Natural killer cell (primary cell): ENCODE measurements at places on chromosomes 5 and 9.
A peak's percentile ranks its signal among the peaks of the same experiment; 100 is the strongest.

GRCh38 chr9:106228861-106229260 is 534.5 kb downstream of the TMEM38B start:
- DNase-seq: no peak

- no peak for DNase-seq
Observed at GRCh38 chr5:95856501-95856981, 34.0 kb upstream of the GLRX start.

GRCh38 chr9:36576866-36577265 is 4.2 kb downstream of the MELK start:
- no peak for DNase-seq

DNA sequence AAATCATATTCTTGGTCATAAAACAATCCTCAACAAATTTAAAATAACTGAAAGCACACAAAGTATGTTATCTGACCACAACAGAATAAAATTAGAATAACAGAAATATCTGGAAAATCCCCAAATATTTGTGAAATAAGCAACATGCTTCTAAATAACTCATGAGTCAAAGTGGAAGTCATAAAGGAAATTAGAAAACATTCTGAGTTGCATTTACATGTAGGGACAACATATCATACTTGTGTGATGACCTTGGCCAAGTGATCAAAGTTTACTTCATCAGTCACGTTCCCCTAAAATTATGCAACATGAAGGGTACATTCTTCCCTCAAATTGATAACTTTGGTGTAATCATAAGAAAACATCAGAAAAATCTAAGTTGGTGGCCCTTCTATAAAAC is 64.7 kb downstream of the CSF2 start:
- DNase-seq: no peak

- no peak for DNase-seq
Observed at GRCh38 chr5:60208716-60209115, 315.2 kb upstream of the PDE4D start.

- peak; percentile 27 for DNase-seq
Observed at GRCh38 chr5:168987543-168988300, 313.2 kb downstream of the SLIT3 start.

DNA sequence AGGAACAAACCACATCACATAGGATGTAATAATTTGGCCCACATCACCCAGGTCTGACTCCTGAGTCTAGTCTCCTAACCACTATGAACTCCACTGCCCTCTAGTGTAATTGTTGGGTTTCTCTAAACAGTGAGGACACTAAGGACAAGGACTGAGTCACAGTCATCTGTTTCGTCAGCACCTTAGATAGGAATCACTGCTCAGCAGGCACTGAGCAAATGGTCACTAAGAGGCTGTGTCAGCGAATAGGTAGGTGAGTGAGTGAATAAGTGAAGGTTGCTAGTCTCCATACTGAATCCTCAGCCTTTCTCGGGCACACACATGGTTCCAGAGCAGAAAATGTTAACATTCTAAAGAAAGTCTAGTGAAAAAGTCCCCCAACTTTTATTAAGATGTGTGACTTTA is 278.6 kb downstream of the SPOCK1 start:
- no peak for DNase-seq

- DNase-seq: no peak
Observed at GRCh38 chr5:121841892-121842291, 9.8 kb upstream of the FTMT start.

GRCh38 chr5:8493176-8493575 is 624.2 kb downstream of the MTRR start:
- no peak for DNase-seq

- DNase-seq: no peak
Observed at GRCh38 chr9:124899845-124900244, 37.9 kb downstream of the ARPC5L start.

GRCh38 chr9:123716339-123716945 is 213.5 kb downstream of the DENND1A start:
- DNase-seq: no peak

DNA sequence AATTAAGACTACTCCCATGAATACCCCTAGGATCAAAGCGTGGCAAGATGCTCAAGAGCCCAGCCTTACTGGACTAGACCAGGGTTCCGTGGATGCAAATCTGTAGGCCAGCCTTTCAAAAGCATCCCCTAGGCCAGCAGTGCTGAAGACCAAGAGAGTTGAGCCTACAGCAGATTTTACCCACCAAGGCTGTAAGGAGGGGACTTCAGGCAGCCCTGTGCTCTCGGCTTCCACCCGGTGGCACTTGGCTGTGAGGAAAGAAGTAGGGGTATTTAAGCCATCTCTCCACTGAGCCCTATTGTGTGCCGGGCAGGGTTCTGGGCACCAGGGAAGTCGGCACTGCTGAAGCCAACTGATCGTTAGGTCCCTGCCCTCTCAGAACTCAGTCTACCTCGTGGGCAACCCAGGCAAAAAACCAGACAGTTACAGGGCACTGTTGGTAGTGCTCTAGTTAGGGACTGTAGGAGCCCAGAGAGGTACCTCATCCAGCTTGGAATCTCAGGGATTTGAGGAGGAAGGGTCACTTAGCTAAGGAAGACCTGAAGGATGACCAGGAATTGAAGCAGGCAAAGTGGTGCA is 25.5 kb downstream of the TCF7 start:
- DNase-seq: no peak

GRCh38 chr5:138610415-138610917 is 35.3 kb upstream of the HSPA9 start:
- no peak for DNase-seq

DNA sequence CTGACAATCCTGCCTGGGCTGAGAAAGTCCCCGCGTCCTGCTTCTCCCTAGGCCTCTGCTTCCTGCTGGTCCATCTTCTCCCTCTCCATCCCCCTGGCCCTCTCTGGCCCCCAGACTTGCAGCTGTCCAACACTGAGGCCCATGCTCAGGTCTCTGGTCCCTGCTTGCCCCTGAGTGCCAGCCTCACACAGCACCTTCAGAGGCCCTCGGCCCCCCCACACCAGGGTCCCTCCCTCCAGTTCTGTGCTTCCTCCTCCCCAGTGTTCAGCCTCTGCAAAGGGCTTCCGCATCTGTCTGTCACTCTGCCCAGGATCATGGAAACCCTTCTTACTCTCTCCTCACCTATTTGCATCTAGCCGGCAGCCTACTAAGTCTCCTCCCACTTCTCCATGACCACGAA is 62.4 kb upstream of the CTSL start:
- no peak for DNase-seq

DNA sequence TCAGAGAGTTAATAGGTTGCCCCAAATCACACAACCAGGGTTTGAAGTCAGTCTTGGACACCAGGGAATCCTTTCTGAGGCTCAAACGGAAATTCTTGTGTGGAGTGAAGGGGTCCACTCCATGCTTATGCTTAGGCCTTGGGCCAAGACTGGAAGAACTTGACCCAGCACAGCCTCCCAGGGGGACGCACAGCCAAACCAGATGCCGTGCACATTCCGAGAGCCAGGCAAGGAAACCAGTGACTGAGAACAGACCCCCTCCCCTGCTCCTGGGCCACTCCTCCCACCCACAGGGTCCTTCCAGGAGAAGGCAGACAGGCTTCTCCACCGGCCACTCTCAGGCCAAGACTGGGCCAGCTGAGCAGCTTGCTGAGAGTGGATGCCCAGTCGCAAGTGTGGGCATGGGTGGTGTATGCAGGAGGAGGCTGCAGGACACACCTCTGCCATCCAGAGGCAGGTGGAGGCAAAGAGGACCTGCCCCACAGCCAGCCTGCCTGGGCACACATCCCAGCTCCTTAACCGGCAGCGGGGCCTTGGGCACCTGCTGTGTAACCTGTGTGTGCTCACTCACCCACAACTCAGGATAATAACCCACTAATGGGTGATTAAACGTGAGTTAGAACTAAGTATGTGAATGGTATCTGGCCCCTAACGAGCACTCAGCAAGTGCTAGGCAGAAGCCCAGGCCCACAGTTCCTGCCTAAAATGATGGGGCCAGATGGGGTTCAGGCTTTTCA is 38.0 kb downstream of the NIPAL4 start:
- DNase-seq: no peak

DNA sequence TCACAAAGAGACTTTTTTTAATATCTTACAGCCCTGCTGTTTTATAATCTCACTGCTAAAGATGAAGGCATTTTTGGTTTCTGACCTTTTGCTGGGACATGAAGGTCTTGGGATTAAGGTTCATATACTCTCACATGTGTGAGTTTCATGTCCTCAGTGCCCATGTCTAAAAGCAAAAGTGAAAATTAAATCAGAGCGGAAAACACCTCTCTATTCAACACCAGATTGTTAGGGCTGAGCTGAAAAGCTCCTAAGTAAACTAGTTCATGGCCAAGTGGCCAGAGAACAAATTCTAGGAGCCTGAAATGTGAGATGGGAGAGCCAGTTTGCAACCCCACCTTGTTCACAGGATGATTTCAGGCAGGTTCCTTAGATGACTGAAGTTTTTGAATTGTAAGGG is 110.9 kb downstream of the GRIA1 start:
- no peak for DNase-seq

GRCh38 chr5:8840237-8840636 is 705.6 kb downstream of the SEMA5A start:
- no peak for DNase-seq
